ENCODE measurements at places on chromosomes 3 and 15. TPM values are rescaled to one million over a fixed set of nuclear protein-coding genes. Genes with fewer than 3 reads are reported as not detected.

Gene CHRM5
- polyA plus RNA-seq = 0.10 TPM

Gene PTPRG
- 55.5 TPM for polyA plus RNA-seq

Gene CTXN2
- polyA plus RNA-seq = not detected

Gene CFAP20DC
- 7.0 TPM for polyA plus RNA-seq

Gene GPR149
- polyA plus RNA-seq = not detected

Gene SLC28A1
- 0.21 TPM for polyA plus RNA-seq

Gene NANOGP8
- 0.46 TPM for polyA plus RNA-seq

Gene C3orf70
- 4.9 TPM for polyA plus RNA-seq

Gene CHRNA3
- 0.29 TPM for polyA plus RNA-seq

Gene CHSY1
- polyA plus RNA-seq = 54.4 TPM

Gene SLC7A14
- polyA plus RNA-seq = 0.16 TPM

Gene PRR20G
- polyA plus RNA-seq = not detected

Gene STRA6
- polyA plus RNA-seq = 4.7 TPM

Gene CAND2
- 8.5 TPM for polyA plus RNA-seq

Gene SLC22A13
- 0.06 TPM for polyA plus RNA-seq

Gene CAMK1
- 23.1 TPM for polyA plus RNA-seq

Gene DPP8
- polyA plus RNA-seq = 29.7 TPM

Gene KLHL6
- polyA plus RNA-seq = 1.9 TPM

Gene DUOXA1
- 1.5 TPM for polyA plus RNA-seq

Gene SCN11A
- polyA plus RNA-seq = 0.97 TPM

Gene PLXNA1
- polyA plus RNA-seq = 33.2 TPM

Gene SCG3
- 2.3 TPM for polyA plus RNA-seq

Gene RNF111
- 42.0 TPM for polyA plus RNA-seq

Gene FBXW12
- polyA plus RNA-seq = 0.29 TPM

Gene GABRG3
- polyA plus RNA-seq = 7.1 TPM

Gene NPAP1
- 0.94 TPM for polyA plus RNA-seq

Gene TMOD3
- polyA plus RNA-seq = 73.8 TPM

Gene ACTRT3
- polyA plus RNA-seq = 2.2 TPM

Gene CCR4
- 4.0 TPM for polyA plus RNA-seq

Gene PCOLCE2
- 5.8 TPM for polyA plus RNA-seq

Gene CPN2
- polyA plus RNA-seq = not detected

Gene LRRN1
- polyA plus RNA-seq = 23.8 TPM

Gene PIGZ
- polyA plus RNA-seq = 2.2 TPM

Gene EPHB1
- polyA plus RNA-seq = 3.9 TPM

Gene XCR1
- 0.42 TPM for polyA plus RNA-seq

Gene GOLGA6D
- 0.23 TPM for polyA plus RNA-seq

Gene HCLS1
- polyA plus RNA-seq = 8.7 TPM

Gene CATSPER2
- polyA plus RNA-seq = 7.9 TPM

Gene CELSR3
- polyA plus RNA-seq = 1.5 TPM

Gene XYLB
- polyA plus RNA-seq = 6.6 TPM

Gene MRPL47
- 62.8 TPM for polyA plus RNA-seq

Gene ENTPD3
- 8.3 TPM for polyA plus RNA-seq

Gene MB21D2
- polyA plus RNA-seq = 6.6 TPM

Gene ESYT3
- polyA plus RNA-seq = 35.4 TPM

Gene ZPLD1
- polyA plus RNA-seq = not detected

Gene DPPA2
- not detected for polyA plus RNA-seq
